ENCODE measurements at places on chromosomes 4 and X. TPM values are rescaled to one million over a fixed set of nuclear protein-coding genes. Genes with fewer than 3 reads are reported as not detected.

ASB9 gene
- 0.44 TPM for total RNA-seq

DNA sequence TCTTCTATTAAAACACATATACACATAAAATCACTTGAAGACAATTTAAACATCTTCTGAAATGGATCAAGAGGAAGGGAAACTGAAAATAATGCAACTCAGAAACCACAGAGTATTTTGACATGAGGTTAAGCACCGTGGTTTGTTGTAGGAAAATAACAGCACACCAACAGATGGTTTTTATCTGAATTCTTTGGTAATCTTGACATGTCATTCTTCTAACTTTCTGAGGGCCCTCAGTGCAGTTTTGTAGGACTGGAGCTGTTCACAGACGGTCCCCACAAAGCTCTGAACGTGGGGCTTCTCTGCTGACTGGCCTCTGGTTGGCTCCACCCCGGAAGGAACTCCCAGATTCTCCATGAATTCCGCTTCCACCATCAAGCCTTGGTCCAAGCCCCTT, 16.0 kb upstream of the TLR8 start:
- peaks cover 60% of the 10 kb centered on the region for H3K4me1 ChIP-seq
- DNase-seq, result peak; percentile 47
- H3K4me3 ChIP-seq, result peak overlapping the region; percentile 47
- H3K36me3 ChIP-seq, result peaks cover 4% of the 10 kb centered on the region

USP17L5 gene
- total RNA-seq, result not detected

GRCh38 chr4:83664071-83664470, 128.2 kb downstream of the GPAT3 start:
- H3K27me3 ChIP-seq, result peaks cover 2% of the 10 kb centered on the region
- no peak for DNase-seq
- no peaks in the 10 kb centered on the region for H3K36me3 ChIP-seq
- peaks cover 7% of the 10 kb centered on the region for H3K4me1 ChIP-seq
- no peak overlapping the region for H3K4me3 ChIP-seq

OTC gene
- total RNA-seq, result not detected

- peaks cover 15% of the 10 kb centered on the region for H3K36me3 ChIP-seq
- H3K27ac ChIP-seq, result no peak overlapping the region
Measured at GRCh38 chr4:127856196-127856812, 24.4 kb upstream of the PLK4 start.

DNA sequence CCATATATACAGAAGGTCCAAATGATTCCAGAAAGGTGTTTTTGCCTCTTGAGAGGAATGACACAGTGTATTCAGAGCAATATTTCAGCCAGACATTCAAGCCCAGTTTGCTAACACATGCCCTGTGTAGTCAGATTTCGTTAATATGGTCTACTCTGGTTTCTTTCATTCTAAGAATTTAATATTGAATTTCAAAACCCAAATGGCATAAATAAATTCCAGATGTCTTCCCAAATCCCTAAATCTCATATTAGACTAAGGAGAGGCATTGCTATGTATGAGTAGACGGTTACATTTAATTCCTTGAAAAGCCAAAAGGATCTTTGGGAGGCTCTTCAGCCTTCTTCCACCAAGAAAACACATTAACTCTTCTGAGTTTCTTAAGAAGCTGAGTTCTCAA, 66.3 kb upstream of the C1QTNF7 start:
- DNase-seq, result no peak
- no peak overlapping the region for H3K27ac ChIP-seq
- H3K36me3 ChIP-seq, result no peaks in the 10 kb centered on the region
- no peaks in the 10 kb centered on the region for H3K4me1 ChIP-seq

GRCh38 chr4:24824720-24825119, 29.3 kb downstream of the SOD3 start:
- H3K27me3 ChIP-seq, result peaks cover 6% of the 10 kb centered on the region
- DNase-seq, result no peak
- no peak overlapping the region for H3K4me3 ChIP-seq
- no peaks in the 10 kb centered on the region for H3K36me3 ChIP-seq
- no peak overlapping the region for H3K27ac ChIP-seq
- H3K4me1 ChIP-seq, result no peaks in the 10 kb centered on the region

DSPP gene
- total RNA-seq, result not detected

DNA sequence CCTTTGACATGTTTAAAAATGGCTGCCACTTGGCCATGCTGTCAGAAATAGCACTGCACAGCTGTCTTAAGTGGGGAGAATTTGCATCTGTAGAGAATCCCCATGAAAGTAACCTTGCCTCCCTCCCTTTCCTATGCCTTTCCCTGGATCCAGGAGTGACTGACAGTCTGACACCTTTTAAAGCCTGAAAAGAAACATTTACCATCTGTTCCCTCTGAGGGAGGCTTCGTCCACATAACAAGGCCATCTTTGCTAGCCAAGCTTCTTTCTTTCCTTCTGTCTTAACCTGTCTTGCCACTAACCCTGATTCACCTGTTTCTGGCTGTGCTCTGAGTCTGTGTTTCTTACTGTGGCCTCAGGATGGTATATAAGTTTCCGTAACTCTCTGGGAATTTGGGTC, 21.3 kb upstream of the AADAT start:
- no peak for DNase-seq
- peaks cover 6% of the 10 kb centered on the region for H3K27me3 ChIP-seq
- no peaks in the 10 kb centered on the region for H3K36me3 ChIP-seq
- H3K4me3 ChIP-seq, result no peak overlapping the region
- no peaks in the 10 kb centered on the region for H3K4me1 ChIP-seq
- H3K27ac ChIP-seq, result no peak overlapping the region

DNA sequence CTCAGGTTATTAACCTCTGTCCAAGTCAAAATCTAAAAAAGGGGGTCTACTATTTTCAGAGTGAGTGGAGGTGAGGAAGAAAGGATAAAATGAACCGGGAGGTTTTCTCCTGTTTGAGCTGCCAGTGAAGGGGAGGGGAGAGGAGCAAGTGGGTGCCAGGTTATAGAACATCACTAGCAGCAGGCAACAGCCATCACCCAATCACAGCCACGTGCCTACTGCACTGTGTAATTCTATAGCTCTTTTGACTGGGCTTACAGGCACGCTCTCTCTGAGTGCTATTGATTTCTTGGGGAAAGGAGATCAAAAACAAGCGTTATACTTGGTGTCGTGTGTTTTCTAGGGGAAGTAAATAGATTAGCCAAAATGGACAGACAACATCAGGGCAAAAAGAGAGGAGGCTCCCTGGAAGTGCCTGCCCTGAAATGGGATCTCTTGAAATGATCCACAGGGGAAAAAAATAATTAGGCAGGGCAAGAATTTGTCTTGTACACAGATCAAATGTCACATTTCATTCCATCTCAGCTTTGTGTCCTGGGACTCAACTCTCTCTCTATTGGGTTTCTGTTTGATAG, 300.5 kb upstream of the LCORL start:
- no peaks in the 10 kb centered on the region for H3K36me3 ChIP-seq
- peaks cover 6% of the 10 kb centered on the region for H3K27me3 ChIP-seq
- no peak overlapping the region for H3K27ac ChIP-seq
- H3K4me3 ChIP-seq, result no peak overlapping the region
- no peak for DNase-seq
- no peaks in the 10 kb centered on the region for H3K4me1 ChIP-seq

CHRNA9 gene
- total RNA-seq, result not detected

TMEM144 gene
- not detected for total RNA-seq

DNA sequence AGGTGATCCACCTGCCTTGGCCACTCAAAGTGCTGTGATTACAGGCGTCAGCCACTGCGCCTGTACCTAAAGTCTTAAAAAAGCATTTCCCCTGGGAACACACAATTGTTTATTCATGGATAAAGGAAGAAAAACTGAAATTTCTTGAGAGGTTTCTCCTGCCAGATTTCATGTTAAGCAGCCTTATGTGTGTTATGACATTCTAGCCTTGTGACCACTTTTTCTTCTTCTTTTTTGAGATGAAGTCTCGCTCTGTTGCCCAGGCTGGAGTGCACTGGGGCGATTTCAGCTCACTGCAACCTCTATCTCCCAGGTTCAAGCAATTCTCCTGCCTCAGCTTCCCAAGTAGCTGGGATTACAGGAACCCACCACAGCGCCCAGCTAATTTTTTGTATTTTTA, 57.8 kb upstream of the PLAC8 start:
- H3K4me3 ChIP-seq, result no peak overlapping the region
- peaks cover 15% of the 10 kb centered on the region for H3K4me1 ChIP-seq
- H3K36me3 ChIP-seq, result peaks cover 18% of the 10 kb centered on the region
- H3K27me3 ChIP-seq, result peaks cover 11% of the 10 kb centered on the region
- DNase-seq, result no peak

DNA sequence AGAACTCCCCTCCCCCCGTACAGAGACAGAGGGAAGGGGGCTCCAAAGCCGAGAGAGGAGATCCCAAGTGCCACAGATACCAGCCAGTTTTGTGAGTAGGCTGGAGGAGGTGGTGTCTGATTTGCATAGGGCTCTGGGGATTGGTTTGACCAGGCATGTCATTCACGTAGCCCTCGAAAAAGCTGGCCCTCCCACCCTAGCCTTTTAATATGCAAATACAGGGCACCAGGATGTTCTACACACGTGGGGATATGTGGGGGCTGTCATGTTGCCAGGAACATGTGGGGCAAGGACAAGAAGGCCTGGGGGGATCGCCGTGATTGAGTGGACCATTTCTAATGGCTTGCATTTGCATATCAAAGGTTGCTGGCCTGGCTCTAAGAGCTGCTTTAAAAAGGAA, 272.9 kb downstream of the PPP1R2C start:
- DNase-seq, result no peak
- no peaks in the 10 kb centered on the region for H3K36me3 ChIP-seq
- no peak overlapping the region for H3K27ac ChIP-seq
- no peaks in the 10 kb centered on the region for H3K4me1 ChIP-seq
- no peaks in the 10 kb centered on the region for H3K27me3 ChIP-seq

ITGB1BP2 gene
- total RNA-seq, result 4.4 TPM

DNA sequence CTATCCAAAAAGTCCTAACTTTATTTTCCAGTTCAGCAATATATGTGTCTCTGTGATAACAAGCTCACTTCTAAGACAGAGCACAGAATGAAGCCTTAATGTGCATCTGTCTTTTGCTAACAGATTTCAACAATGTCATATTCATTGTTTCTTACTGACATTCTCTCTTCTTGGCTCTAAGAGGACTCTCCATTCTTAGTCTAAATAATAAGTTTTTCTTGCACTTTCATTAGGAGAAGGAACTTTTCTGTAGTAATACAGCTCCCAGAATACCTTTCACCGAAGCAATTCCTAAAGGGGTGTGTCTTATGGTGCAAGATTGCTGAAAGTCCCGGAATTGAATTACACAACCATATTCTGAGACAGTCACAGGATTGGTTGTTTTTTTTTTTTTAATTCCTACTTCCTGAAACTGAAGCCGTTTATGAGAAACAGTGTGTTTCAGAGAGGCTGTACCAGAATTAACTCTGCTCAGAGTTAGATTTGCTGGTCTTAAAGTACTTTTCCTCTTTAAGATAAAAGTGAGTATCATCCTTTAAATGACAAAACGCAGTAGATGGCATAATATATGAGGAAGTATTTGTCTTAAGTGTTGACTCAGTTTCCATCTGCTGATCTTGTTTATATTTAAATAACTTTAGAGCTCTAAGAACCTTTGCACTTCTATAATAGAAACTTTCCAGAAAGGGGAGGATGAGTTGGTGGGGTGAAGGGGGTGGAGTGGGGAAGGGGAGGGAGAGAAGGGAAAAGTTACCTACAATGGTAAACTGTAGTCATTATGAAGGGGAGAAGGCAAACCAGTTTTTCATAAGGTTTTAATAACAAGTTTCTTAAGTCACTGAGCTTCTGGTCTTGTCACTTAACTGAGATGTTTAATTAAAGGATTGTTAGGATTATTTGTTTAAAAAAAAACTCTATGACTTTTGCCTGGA, at the start of gene ALPK1:
Gene ALPK1 (plus strand): TSS at position 421 of the 932 bp plus-strand sequence.
- peak within 1 kb of the TSS; percentile 85 for H3K4me3 ChIP-seq
- no peaks in the 10 kb centered on the region for H3K27me3 ChIP-seq
- H3K36me3 ChIP-seq, result peaks cover 4% of the 10 kb centered on the region
- no peak for DNase-seq
- peaks cover 29% of the 10 kb centered on the region for H3K4me1 ChIP-seq

DNA sequence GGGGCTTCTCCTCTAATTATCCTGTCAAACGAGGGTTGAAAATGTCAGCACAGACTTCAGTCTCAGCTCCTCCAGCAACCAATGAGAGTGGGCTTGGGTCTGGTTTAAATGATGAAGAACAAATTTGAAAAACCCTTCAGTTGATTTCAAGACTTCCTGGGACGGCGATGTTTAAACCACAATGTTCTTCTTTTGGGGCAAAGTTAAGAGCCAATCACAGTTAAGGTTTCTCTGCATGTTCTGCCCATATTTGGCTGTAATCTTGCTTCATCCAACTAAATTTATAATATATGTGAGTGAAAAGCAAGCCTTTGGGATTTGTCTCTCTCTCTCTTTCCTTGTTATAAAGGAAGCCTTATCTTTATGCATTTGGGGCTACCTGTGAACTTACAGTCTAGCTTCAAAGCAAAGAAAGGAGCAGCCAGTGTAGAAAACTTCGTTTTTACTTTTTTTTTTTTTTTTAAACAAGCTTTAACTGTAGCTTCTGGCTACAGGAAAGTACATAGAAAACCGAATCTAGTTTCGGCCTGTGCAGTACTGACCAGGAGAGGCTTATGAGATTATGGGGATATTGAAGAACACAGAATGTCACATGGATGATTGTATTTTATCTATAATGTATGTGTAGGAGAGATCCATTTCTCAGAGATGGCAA, 46.8 kb upstream of the FAM9C start:
- no peaks in the 10 kb centered on the region for H3K27me3 ChIP-seq
- peak; percentile 59 for DNase-seq
- peak overlapping the region; percentile 42 for H3K4me3 ChIP-seq
- H3K4me1 ChIP-seq, result peaks cover 86% of the 10 kb centered on the region
